ENCODE measurements at places on chromosomes 6 and 20.

DNA sequence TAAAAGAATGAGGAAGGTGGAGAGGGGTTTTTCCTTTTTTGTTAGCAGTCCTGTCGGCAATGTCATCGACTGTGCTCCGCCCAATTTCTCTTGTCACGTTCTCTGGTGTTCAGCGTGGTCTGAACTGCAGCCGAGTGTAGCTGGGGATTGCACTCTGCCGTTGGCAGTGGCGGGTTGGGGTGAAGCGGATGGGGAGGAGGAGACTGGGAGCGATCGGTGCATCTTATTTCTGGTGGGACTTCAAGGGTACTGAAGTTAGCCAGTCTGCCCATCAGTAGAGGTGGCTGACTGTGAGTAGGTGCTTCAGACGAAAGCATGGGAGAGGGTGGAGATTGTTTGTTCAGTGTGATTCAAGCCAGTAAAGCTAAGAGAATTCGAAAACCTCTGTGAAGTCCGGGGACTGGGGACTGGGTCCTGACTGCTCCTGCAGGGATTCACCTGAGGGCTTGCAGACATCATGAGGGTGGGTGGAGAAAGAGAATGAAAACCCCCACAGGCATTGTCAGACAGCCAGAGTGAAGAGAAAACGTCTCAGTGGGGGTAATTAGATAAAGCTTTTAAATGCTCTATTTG lies 5.1 kb downstream of the RREB1 start:
- DNase-seq: no peak

GRCh38 chr6:31158863-31159855 lies 770 bp downstream of the TCF19 start:
- DNase-seq: no peak

- DNase-seq: no peak
These were observed 251.2 kb upstream of the PMEPA1 start for GRCh38 chr20:57960803-57961575.

- peak; percentile 47 for DNase-seq
These were observed 74.9 kb downstream of the NCOA3 start for GRCh38 chr20:47576516-47577033.

DNA sequence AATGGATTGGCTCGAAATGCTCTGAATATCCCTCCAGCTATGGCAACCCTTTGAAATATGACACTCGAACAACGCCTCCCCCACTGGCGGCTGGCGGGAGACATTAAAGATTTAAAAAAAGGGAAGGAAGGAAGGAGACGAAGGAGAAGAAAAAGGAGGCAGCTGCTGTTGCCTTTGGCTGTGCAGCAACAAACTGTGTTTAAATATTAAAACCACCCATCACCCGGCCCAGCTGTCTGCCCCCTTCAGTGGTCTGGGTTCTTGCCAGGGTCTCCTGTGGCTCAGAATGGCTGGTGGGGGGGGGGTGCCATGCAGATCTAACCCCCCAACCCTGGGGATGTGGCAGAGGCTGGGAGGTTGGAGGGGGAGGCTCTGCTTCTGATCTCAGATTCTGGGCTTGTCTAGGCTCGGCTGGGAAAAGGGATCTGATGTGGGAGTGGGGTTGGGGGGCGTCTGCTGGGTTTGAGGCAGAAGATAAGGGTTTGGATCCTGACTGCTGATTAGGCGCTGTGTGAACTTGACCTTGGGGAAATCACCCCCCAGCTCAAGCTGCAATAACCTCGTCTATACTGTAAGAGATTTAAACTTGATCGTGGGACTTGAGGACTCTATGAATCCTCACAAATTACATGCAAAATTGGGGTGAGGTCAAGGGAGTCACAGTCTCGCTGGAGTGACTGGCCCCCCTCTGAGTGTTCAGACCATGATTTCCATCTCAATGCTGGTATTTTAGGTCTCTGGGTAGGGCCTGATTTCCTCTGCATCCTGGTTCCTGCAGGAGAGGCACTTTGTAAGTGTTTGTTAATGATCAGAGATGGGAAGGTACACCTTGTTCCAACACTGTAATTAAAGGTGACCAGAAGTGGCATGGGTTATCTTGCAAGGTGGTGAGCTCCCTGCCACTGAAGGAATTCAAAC lies 40.3 kb upstream of the BLCAP start:
- peak; percentile 91 for DNase-seq

GRCh38 chr6:164532198-164533044 lies 777.0 kb downstream of the C6orf118 start:
- no peak for DNase-seq

GRCh38 chr6:111724505-111724904 lies 118.8 kb upstream of the TRAF3IP2 start:
- no peak for DNase-seq

DNA sequence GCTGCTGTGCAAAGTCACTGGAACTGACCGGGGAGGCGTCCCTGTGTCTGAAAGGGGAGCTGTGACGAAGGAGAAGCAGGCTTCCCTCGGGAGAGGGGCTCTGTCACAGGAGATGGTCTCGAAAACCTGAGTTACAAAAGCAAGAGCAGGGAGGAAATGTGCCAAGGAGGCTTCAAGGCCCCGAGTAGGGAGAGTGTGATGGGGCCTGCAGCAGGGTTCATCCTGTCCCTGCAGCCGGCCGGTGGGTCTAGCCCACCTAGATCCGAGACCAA lies 16.7 kb downstream of the DYNLT1 start:
- DNase-seq: no peak

DNA sequence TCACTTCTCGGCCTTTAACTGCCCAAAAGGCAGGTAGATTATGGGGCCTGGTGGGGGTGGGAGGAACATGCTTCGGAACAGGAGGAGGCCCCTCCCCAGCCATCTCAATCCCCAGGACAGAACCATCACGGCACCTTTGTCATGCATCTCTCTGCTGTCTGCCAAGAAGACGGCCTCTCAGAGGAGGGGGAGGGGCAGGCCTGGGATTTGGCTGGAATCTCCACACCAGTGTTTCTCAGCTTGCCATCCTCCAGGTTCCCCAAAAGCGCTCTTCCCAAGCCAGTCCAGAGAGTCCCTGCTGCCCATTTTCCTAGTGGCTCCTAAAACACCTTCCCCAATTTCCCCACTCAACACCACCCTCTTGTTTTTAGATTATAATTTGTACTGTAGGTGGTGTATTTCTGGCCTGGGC lies 2.5 kb upstream of the POU5F1 start:
- DNase-seq: no peak

DNA sequence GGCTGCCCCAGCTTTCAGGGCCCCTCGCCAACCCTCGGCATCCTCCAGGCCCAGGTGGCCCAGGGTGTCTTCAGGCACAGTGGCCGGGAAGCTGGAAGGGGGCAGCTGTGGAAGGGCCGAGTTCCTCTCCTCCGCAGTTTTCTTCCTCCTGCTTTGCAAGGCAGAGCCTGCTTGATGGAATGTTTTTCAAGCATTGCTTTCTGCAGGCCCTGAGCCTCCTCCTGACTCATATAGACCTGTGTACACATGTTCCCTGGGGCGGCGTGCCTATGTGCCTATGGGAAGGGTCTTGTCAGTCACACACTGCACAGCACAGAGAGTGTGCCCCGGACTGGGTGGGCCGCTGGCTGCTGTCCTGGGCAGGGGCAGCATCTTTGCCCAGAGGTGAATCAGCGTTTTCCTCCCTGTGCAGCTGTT lies 107.5 kb downstream of the ERMARD start:
- DNase-seq: no peak

GRCh38 chr6:89239338-89239737 lies 22.2 kb upstream of the GABRR1 start:
- no peak for DNase-seq

DNA sequence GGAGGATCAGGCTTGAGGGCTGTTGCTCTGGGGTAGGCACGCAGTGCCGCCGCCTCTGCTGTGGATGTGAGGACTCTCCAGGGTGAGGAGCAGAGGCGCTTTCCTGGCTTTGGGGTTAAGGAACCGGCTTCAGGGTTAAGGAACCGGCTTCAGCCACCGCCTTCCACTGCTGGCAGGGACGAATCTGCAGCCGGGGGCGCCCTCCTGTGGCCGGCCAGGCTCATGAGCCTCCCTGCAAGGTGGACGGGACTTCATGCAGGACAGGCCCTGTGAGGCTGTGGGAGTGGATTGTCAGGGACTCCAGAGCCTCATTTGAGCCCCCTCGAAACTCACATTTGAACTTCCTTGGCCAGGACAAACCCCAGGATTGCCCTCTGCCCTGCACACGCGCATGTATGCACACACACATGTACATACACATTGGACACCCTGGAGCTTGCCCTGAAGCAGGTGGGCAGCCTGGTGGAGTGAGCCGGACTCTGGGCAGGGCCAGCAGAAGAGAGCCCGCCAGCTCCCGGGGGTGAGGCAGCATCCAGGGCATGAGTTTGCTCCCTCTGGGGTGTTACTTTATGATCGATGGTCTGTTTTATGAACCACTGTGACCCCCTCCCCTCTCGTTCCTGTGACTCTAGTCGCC lies 146.9 kb downstream of the PHACTR3 start:
- peak; percentile 91 for DNase-seq

DNA sequence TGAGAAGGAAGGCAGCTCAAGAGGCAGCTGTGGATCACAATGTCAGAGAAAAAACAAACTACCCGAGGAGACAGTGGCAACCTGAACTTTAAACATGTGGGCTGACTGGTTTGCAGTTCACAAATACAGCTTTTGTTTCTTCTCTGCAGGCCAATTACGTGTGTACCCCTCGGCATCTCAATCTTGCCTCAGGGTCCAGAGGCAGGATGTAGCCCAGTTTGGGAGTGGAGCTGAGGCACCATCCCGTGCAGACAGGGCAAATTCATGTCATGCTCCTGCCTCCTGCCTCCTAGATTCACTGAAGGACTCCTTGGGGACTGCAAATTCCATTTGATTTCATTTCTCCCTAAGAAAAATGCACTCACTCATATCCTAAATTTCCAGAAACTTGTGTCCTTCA lies 94.2 kb upstream of the KCNK16 start:
- no peak for DNase-seq
